ENCODE measurements at places on chromosomes 16 and 17.

DNA sequence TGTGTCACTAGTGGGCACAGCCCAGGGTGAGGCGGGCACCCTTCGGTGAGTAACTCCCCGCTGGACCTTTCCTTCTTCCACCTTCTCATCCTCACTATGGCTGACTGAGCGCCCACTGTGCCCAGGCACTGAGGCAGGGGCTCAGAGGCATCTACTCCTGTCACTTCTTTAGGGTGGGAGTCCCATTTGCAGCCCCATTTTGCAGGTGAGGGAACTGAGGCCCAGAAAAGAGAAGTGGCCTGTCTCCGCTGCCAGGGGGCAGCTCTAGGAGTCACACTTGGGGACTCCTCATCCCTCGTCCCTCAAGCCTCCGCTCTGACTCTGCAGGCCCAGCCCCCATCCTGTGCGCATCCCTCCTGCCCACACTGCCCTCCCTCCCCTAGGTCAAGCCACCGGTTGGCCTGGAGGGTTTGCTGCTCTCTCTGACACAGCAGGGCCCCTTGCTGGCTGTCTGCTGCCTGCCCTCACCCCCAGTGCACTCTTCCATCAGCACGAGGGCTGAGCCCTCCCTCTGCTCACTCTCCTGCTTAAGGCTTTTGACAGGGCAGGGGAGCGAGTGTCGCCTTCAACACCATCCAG lies 62.4 kb downstream of the CNGB1 start:
- no peak for DNase-seq

GRCh38 chr16:80347900-80348299 lies 192.9 kb upstream of the DYNLRB2 start:
- DNase-seq, result no peak

DNA sequence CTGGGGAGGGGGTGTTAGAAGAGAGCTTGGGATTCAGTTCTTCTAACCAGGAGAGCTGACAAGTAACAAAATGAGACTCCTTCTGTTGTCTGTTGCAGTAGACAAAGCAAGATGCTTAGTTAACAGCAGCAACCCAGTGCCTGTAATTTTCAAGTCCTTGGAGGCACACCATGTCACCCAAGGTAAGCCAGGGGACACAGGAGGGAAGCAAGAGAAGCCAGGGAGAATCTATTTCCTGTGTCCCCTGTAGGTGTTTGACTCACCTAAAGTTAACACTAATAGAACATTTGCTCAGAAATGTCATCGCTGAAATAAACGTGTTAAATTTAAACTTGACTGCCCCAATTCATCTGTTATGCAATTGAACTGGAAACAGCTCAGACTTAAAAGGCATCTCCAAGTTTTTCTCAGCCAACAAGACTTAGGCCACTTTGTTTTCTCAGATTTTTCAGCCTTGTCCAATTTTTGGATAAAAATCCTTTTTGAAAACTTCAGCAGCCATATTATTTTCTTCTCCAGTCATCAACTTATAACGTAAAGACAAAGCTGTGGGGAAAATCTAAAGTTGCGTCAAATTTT lies 257.6 kb downstream of the CDH13 start:
- no peak for DNase-seq

- DNase-seq, result peak; percentile 74
Observed at GRCh38 chr16:69112285-69113129, 7.1 kb downstream of the HAS3 start.

DNA sequence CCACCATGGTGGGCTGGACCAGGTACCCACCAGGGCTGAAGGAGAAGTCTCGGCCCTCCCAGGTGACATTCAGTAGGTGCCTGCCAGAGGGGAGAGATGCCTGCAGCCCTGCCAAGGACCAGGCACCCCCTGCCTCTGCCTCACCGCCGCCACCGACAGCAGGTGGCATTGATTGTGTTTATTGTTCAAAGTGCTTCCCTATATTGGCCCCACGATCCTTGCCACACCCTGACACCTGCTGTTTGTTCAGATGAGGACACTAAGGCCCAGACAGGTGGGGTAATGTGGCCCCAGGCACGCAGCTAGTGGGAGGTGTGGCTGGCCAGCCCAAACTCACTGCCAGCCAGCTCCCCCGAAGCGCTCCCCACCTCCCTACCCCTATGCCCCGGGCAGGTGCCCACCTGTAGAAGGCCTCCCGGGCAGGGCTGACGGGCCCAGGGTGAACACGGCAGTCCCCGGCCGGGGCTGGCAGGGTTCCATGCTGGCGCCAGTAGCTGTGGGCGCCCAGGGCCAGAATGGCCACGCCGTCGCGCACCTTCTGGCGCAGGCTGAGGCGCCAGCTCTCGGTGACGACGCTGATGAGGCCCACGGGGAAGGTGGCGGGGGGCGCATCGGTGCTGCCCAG lies 8.0 kb downstream of the GRIN2C start:
- DNase-seq, result peak; percentile 97

- no peak for DNase-seq
Observed at GRCh38 chr16:56090076-56090475, 101.2 kb upstream of the GNAO1 start.

DNA sequence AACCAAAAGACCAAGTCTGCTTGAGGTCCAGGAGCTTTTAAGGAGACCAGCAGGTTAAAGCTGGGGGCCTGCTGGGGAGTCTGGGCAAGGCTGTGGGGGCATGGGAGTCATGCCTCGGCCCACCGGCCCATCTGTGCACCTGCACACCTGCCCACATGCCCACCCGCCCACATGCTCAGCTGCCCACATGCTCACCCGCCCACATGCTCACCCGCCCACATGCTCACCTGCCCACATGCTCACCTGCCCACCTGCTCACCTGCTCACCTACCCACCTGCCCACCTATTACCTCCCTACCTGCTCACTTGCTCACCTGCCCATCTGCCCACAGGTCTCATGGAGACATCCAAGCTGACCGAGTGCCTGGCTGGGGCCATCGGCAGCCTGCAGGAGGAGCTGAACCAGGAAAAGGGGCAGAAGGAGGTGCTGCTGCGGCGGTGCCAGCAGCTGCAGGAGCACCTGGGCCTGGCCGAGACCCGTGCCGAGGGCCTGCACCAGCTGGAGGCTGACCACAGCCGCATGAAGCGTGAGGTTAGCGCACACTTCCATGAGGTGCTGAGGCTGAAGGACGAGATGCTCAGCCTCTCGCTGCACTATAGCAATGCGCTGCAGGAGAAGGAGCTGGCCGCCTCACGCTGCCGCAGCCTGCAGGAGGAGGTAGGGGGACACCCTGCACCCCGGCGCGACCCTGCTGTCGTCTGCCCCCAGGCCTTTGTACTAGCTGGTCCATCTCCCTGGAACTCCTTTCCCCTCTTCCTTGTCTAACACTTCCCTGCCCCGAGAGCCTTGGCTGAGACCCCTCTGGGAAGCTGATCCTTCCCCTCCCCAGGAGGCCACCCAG lies 14.0 kb downstream of the CARD14 start:
- DNase-seq, result peak; percentile 17

DNA sequence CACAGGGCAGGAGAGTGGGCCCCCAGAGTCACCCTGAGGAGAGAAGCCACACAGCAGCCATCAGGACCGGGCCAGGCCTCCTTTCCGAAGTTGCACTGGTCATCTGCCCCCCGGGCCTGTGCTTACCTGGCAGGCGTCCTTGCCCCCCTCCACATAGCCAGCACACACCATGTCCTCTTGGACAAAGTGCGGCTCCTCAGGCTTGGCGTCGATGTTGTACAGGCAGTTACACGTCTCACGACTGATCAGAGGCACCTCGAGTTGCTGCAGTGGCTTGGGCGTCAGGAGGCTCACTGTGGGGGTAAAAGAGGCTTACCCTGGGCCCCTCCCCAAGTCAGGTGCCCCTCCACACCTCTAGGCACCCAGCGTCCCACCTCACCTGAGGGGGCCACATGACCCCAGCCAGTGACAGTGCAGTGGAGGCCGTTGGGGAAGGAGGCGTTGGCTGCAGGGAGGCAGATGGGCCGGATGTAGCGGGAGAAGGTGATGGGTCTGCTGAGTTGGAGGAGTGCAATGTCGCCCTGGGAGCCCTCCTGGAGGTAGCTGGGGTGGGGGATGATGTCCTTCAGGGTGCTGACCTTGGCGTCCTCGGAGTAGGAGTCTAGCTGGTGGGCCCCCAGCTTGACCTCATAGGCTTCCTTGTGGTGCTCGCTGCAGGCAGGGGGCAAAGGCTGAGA lies 3.1 kb downstream of the PRSS8 start:
- DNase-seq, result no peak

- DNase-seq, result no peak
Observed at GRCh38 chr16:16004314-16004749, 54.9 kb downstream of the ABCC1 start.

DNA sequence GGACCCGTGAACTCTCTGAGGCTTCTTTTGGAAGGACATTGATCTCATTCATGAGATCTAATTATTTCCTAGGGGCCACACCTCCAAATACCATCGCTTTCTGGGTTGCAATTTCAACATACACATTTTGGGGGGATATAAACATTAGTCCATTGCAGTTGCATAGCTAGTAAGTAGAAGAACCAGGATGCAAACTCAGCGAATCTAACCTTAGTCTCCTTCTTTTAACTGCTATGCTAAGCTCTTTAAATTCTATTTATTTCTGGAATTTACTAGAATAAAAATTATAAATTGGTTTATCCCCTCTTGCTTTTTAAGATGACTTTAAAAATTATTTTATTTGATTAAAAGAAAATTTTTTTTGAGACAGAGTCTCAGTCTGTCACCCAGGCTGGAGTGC lies 232.5 kb upstream of the EEF2KMT start:
- DNase-seq, result no peak

DNA sequence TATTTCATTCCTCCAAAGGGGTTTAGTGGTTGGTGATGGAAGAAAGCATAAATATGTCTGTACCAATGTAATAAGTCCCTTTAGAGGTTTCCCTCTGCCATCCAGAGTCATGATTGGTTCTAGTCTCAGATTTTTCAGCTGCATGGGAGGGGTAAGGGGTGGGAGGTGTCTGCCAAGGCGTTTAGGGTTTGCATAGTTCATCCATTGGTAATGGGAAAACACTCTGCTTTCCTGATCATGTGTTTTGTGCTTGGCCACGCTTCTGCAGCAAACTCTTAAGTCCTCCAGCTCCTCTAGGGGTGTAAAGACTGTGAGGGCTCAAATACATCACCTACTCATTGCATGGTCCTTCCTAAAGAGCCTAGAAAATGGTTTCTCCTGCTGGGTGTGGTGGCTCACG lies 29.8 kb downstream of the LIG3 start:
- no peak for DNase-seq

DNA sequence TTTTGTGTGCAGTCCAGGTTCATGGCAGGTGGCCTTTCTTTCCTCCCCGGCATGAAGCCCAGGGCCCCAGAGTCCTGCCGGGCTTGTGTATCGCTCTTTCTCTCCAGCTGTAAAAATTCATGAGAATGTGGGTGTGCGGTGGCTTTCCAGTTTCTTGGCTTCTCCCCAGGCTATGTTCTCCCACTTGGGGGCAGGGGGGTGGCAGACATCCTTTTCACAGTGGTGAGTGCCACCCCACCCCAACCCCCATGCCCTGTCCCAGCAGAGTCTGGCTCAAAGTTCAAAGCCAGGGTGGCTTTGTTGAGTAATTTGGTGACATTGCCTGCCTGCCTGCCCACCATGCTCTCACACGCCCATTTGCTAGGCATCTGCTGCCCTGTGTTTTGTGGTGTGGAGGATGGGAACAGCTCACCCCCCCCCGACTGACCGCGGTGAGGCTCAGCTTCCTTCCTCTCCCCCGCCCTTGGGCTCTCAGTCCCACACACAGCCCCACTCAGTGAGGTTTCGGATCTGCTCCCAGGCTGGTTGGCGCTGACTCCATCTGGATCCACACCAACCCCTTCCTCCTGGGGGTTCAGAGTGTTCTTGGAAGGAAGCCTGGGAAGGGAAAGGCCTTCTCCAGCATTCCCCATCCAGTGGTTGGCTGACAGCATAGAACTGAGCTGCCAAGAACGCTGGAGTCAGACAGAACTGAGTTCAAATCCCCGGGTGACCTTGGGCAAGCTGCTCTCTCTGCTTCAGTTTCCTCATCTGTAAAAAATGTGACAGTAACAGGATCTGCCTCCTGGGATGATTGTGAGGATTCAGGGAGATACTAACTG lies 36.0 kb downstream of the CHD9 start:
- DNase-seq, result no peak

DNA sequence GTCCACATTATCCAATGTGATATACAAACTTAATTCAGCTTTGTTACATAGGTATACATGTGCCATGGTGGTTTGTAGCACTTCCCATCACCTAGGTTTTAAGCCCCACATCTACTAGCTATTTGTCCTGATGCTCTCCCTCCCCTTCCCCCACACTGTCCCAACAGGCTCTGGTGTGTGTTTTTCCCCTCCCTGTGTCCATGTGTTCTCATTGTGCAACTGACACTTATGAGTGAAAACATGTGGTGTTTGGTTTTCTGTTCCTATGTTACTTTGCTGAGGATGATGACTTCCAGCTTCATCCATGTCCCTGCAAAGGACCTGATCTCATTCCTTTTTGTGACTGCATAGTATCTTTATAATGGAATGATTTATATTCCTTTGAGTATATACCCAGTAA lies 196.7 kb downstream of the CDH11 start:
- DNase-seq, result no peak

GRCh38 chr16:48560692-48561091 lies 49.3 kb downstream of the N4BP1 start:
- DNase-seq, result no peak

GRCh38 chr17:34503528-34504195 lies 75.7 kb upstream of the TMEM132E start:
- DNase-seq, result no peak

DNA sequence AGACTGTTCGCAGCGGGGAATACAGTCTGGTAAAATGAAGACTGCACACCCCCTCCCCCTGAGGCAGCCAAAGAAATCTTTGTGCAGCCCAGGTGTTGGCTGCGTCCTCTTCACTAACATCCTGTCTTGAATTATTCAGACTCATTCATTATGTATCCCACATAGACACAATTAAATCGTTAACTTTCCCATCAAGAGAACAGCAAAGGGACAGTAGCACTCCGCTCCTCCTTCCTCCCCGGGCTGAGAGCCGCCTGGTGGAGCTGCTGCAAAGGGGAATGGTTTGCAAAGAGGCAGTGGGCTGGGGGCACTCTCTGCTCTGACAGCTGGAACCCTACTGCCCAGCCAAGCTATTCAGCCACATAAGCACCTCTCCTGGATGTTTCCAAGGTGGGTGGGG lies 290.0 kb upstream of the SOX9 start:
- no peak for DNase-seq

GRCh38 chr17:19648475-19649273 lies at the start of gene ALDH3A2:
TSS of gene ALDH3A2 (plus strand) at chr17:19648751. CDS start at chr17:19648972, 221 bp downstream.
- DNase-seq, result peak; percentile 96

- DNase-seq, result no peak
Observed at GRCh38 chr17:83200751-83201150, 121.3 kb downstream of the METRNL start.

GRCh38 chr17:50452630-50453300 lies 15.9 kb downstream of the CHAD start:
- no peak for DNase-seq

GRCh38 chr17:49525831-49526741 lies 31.0 kb downstream of the NGFR start:
- no peak for DNase-seq

GRCh38 chr17:47935961-47936360 lies 5.4 kb upstream of the PNPO start:
- DNase-seq, result no peak

DNA sequence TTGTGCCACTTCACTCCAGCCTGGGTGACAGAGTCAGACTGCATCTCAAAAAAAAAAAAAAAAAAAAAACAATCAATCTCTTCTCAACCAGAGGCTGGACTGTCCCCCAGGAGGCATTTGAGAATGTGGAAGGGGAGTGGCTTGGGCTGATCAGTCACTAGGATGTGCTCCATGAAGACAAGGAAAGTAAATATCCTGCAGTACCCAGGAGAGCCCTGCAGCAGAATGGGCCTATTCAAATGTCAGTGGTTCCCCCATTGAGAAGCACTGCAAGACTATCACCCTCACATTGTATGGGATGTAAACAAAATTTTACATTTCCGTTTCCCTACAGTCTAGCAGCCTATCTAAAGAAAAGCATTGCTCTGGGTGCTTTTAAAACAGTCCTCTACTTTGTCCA lies 70.3 kb downstream of the DNAH9 start:
- no peak for DNase-seq

All from DMS53 (cell line).